Activated CD8-positive, alpha-beta T cell treated with anti-CD3 and anti-CD28 coated beads for 36 hours (primary cell): ENCODE measurements at places on chromosomes 3 and 15. TPM values are rescaled to one million over a fixed set of nuclear protein-coding genes. Genes with fewer than 3 reads are reported as not detected.
A peak's percentile ranks its signal among the peaks of the same experiment; 100 is the strongest.

DNA sequence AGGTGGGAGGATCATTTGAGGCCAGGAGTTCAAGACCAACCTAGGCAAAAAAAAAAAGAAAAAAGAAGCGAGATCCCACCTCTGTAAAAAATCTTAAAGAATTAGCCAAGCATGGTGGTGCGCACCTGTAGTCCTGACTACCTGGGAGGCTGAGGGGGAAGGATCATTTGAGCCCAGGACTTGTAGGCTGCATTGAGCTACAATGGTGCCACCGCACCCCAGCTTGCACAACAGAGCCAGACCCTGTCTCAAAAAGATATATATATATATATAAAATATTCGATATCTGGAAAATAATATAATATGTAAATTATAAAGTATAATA, 1.1 kb upstream of the IMP3 start:
- DNase-seq: no peak

DNA sequence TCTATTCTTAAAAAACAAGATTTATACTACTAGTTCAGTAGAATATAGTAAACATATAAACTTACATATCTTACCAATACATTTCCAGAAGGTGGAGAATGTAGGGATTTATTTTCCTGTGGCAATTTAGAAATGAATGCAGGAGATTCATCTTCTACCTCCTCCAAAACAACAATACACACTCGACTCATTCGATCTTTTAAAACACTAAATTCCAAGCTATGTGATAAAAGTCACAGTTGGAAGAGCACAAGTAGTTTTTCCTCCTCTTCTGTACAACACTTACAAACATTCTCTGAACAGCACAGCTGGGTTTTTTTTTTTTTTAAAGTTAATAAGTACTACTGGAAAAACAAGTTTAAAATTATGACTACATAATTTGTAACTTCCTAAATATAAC, 1.4 kb downstream of the ANKRD28 start:
- DNase-seq: no peak

DNA sequence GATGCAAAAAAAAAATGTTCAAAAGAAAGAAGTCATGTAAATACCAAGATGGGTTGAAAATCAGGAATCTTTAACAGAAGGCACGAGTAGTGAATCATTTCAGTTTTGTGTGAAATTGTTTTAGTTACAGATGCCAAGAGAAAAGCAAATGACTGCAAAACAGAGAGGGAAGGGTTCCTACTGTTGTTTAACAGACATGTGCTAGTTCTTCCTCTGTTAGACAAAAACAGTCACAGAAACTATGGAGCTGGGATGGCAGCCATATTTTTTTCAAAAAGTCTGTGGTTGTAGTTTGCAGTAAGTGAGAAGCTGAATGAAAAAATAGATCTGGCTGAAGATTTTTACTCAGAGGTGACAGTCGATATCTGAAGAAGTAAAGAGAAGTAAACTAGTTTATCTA, 511.9 kb downstream of the ZIC1 start:
- no peak for DNase-seq

DNA sequence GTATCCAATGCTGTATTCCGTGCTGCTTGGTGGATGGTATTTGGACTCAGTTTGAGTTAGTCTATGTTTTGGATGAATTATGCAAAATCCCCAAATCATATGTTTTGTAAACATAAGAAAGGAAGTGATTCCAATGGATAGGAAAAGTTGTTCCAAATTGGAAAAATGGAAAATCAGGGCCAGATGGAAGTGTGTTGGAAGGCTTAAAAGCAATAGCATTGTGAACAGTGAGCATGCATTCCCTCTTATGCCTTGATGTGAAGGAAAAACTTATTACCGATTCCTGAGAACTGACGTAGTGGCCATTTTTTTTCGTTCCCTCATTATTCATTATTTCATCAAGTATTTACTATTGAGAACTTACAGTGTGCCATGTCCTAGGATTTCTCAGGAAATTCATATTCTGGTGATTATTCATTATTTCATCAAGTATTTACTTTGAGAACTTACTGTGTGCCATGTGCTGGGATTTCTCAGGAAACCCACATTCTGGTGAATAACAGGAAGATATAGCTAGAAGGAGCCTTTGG, 144.1 kb upstream of the TPRG1 start:
- DNase-seq: no peak

DNA sequence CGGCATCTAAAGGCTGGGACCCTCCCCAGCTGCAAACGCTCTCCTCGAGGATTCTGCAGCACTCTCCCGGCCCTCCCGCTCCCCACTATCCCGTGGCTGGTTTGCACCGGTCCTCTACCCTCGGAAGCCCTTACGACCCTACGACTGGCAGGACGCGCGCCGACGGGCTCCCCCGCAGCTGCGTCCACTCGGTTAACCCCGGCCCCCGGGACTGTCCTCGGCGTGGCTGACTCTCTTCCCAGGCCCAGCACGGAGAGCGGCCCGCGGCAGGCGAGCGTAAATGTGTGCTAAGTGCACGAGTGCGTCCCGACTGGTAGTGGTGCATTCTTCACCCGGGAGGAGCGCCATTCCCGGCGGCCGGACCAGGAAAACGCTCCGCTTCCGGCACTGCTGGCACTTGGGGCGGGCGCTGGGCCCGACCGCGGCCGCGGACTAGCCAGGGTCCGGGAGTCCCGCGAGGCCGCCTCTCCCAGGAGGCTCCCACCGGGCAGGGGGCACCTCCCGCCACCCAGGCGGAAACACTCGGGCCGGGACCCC, 508 bp downstream of the GORASP1 start:
- peak; percentile 27 for DNase-seq

DNA sequence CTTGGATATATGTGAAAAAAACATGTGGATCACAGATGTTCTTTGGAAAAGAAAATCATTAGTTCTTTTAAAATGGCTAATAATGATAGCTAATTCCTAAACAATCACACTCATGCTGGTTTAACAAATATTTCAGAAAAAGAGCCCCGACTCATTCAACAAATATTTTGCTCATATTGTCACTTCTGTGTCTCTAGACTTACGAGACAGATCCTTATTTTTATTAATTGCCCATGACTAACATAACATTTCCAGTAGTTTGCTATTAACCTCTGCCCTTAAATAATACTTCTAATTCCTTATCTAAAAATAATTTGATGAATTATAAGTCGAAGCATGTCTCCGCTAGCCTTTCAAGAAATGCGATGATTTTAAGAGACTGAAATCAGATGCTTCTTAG, 70.4 kb downstream of the SATB1 start:
- DNase-seq: no peak

DNA sequence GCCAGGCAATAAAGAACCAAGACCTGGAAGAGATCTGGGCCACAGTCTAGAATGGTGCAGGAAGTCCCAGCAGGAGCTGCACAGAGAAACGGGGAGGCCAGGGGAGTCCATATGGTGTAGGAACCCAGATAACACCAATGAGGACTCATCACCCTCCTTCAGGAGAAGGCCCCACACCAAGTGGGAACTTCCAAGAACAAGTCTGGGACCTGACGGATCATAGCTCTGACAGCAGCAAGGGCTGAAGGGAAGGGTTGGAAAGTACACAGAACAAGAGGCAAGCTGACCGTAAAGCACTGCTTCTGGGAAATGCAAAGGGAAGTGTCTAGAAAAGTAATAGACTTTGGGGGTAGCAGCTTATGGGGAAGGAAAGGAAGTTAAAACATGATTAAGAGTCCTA, 34.5 kb downstream of the ANO10 start:
- no peak for DNase-seq

DNA sequence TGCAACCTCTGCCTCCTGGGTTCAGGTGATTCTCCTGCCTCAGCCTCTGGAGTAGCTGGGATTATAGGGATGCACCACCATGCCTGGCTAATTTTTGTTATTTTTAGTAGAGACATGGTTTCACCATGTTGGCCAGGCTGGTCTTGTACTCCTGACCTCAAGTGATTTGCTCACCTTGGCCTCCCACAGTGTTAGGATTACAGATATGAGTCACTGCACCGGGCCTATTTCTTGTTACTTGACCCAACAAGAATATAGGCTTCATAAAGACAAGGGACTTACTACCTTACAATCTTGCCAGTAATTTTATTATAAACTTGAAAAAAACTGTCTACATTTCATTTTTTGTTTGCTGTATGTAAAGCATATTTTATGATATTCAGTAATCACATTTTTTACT, 21.4 kb upstream of the ZBTB47 start:
- DNase-seq: no peak

DNA sequence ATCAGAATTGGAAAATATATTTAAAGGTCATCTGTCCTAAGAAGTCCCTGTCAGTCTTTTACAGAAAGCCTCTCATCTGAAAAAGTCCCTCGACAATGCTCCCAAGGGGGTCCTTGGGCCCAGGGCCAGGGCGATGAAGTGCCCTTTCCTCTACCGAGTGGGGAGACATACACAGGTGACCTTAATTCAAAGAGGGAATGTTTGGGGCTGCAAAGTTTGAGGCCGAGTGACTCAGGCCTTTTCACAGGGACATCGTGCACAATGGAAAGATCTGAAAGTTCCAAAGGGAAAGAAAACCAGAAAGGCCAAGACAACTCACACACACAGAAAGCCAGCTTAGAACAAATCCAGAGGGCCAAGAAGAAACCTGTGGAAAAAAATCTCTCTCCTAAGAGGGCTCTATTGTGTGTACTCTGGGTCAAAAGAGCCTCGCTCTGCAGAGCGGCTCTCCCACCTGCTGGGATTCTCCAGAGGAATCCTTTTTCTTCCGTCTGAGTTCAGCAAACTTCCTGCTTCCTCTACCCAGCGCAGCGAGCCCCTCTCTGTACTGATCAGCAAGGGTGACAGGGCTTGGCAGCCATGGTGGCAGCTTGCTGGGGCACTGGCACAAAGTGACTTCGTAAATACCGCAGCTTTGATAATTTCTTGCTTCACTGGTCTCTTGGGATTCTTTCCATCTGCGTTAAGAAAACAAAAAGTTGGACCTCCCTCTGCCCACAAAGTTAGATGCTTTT, 259.1 kb downstream of the OPA1 start:
- DNase-seq: no peak

GRCh38 chr15:47870956-47871625, 153.8 kb downstream of the SEMA6D start:
- DNase-seq: no peak

The WNT7A gene
- total RNA-seq: 0.09 TPM

The TRIM71 gene
- total RNA-seq: 0.18 TPM

The COLQ gene
- total RNA-seq: 2.9 TPM

The C3orf85 gene
- not detected for total RNA-seq

The SEC61A1 gene
- 116 TPM for total RNA-seq

The MYZAP gene
- not detected for total RNA-seq
